ENCODE measurements at places on chromosomes 13 and 19.

DNA sequence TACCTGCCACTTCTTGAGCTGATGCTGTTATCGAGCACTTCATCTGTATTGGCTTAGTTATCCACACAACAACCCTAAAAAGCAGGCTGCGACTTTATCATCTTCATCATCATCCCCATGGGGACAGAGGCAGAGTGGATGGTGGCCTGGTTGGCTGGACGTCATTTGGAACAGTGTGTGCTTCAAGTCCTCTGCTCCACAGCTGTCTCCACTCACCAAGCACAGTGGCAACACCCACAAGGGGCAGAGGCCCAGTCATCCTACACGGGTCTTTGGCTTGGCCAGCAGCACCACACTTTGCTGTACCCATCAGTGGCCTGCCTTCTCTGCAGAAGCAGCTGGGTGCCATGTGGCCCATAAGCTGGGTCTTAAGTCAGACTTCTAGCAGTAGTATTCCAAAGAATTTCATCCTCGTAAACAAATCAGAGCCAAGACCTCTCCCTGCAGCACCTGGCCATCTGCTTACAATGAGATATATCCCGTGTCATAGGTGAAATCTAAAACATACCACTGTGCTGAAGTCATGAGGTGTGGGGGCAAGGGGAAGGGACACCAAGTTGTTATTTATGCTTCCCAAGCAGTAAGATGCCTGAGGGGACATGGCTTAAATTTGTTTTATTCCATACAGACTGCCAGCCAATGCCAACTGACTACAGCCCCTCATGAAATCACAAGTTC is 47.9 kb upstream of the EPHX3 start:
- DNase-seq = no peak

GRCh38 chr13:20492641-20493040 is 33.0 kb downstream of the CRYL1 start:
- DNase-seq = no peak

DNA sequence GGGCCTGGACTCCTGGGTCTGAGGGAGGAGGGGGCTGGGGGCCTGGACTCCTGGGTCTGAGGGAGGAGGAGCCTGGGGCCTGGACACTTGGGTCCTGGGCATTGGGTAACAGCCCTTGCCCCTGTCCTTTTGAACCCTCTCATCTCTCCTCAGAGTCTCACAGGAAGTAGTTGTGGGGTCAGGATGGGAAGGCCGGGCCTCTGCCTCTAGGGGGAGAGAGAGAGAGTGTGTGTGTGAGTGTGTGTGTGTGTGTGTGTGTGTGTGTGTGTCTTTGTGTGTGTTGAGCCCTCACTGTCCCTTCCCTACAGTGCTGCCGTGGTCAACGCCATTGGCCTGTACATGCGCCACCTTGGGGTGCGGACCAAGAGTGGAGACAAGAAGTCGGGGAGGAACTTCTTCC is 10.9 kb downstream of the ARHGEF1 start:
- DNase-seq = no peak

DNA sequence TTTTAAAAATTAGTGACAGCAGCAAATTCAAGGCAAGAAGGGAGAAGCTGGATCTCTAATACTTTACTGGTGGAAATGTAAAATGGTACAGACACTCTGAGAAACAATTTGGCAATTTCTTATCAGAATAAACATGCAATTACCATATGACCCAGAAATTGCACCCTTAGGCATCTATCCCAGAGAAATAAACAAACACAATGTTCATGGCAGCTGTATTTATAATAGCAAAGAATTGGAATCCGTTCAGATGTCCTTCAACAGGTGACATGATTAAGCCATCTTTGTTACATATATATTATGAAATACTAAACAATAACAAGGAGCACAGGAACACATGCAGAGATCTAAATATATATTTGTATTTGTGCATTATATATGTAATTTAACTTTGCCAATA is 756.5 kb downstream of the SLITRK1 start:
- no peak for DNase-seq

DNA sequence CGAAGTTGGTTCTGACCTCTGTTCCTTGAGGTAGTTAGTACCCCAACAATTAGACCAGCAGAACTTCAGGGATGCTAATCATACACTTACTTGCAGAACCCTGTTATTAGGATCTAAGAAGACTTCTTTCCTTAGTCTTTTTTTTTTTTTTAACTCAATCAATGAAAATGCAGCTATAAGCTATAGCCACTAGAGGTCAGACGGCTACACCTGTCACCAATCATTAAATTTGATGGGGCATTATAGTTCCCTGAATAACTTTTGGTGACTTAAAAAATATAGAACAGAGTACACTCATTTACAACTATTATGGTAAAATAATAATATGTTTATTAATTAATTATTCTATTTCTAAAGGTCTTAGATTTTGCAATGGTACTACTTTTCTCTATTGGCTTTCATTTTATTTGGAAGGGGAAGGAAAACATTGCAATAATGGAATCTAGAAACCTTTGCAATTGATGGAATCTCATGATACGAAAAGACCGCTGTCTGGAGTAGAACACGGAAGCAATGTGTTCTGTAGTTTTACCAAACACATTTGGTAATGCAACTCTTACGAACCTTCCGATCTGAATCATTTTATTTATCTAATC is 483.2 kb downstream of the DIAPH3 start:
- DNase-seq = no peak

GRCh38 chr19:28737021-28737895 is 475.7 kb downstream of the UQCRFS1 start:
- DNase-seq = no peak

DNA sequence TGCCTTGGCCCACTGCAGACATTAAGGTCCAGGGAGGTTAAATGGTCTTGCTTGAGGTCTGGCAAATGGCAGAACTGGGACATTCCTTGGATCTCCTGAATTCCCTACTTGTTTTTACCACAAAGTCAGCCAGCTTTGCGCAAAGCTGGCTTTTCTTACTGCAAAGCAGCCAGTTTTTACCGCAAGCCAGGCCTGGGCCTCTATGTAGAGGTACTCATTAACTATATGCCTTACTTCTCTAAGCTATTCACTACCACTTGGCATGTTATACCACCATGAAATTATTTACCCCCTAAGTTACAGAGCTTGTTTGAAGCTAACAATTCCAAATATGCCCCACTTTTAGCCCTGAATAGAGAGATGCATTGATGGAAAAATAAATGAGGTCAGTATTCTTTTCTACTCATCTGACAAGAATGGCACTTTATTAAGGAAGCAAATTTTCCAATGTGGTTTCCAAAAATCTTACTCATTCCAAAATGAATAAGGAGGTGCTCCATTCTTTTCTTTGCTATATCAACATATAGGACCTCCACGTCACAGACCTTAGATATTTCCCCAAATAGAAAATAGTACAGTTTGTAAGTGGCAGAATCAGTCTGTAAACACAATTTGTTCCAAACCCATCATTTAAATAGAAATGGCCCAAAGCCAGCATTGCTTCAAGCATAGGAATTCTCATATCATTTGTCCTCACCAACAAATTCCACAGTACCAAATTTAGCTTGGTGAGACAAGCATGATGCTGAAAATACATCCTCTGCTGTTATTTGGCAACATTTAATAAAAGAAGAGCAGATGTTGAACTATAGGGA is 143.9 kb upstream of the TSC22D1 start:
- DNase-seq = no peak

DNA sequence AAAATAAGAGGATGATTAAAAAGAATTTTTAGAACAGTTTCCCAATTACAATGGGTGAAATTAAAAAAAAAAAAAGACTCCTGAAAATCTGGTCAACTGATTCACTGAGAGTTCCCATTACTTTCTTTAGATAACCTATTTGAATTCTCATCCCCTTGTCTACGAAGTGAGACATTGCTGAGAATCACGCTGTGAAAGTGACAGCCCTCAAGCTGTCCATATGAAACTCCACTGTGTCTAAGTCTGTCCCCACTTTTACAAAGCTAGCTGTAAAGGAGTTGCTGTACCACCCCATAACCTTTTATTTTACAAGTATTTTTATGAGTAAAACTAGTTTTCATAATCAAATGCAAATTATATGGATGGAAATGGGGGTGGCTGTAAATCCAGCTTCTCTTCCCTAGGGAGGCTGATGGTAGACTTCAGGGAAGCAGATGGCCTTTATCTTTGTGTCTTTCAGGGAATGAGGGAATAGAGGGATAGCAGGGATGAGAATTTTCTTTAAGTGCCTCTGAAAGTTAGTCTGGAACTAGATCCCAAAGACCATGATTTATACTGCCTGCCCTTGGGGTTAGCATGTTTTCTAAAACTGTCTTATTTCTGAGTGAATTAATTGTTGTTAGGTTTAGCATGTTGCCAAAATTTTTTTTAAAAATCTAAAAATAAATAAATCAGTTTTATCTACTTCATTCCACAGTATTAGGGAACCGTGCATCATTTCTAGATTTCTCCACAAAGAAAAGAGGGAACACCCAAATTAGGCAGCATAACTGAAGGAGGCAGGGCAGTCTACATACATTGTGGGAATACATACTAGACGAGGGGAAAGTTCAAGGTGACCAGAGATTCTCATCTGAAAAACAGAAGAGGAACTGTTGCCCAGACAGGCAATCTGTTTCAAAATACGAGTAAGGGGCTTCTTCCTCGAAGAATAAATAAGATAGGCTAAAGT is 1219.1 kb downstream of the UQCRFS1 start:
- DNase-seq = no peak

- DNase-seq = peak; percentile 29
Measured at GRCh38 chr13:64551755-64552154, 2678.4 kb downstream of the PCDH9 start.

- DNase-seq = no peak
Measured at GRCh38 chr13:75256922-75257321, 225.0 kb downstream of the TBC1D4 start.

DNA sequence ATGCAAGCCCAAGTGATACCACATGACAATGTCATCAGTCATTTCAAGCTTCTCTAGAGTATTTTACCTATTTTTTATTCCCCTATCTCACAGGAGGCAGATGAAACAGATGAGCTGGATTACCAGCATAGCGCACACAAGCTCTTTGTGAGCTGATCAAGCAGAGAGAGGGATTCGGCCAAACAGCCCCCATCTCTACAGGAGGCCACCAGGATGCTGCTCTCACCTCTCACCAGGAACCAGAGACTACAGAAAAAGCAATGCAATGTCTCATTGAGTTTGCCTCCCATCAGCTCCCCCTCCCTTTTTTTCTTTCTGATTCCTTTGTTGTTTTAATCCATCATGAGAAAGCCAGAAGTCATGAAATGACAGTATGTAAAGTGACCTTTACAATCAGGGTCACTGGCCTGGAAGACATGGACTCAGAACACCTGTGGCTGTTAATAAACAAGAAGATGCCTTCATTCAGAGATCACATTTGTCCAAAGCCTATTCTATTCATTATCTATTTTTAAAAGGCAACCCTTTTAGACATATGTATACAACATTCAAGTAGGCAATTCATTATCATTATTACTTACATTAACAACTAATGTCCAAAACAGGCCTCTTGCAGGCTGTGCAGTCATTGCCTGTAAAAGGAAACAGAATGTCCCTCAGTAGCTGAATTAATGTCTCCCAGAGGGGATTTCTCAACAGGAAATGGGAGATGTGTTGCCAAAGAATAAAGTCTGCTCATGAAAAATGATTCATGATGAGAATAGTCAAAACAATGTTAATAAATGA is 656.6 kb downstream of the TBC1D4 start:
- no peak for DNase-seq

- peak; percentile 43 for DNase-seq
Measured at GRCh38 chr19:42436006-42436405, 6.7 kb downstream of the CXCL17 start.

DNA sequence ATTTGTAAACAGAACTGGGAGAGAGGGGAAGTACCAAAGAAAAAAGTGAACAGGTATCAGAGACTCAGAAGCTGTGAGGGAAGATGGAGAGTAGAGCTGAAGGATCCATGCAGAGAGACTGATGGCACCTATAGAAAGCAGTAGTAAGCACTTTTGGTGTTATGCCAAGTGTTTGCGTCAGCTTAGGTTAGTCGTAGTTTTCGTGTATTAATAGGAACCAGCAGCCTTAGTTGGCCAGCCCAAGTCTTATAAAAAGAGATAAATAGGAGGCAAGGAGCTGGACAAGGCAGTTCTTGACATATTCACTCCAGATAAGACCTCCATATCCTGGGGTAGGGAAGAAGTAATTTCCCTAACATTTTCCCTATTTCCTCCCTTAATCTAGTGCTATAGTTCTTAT is 214.2 kb downstream of the OXGR1 start:
- no peak for DNase-seq

DNA sequence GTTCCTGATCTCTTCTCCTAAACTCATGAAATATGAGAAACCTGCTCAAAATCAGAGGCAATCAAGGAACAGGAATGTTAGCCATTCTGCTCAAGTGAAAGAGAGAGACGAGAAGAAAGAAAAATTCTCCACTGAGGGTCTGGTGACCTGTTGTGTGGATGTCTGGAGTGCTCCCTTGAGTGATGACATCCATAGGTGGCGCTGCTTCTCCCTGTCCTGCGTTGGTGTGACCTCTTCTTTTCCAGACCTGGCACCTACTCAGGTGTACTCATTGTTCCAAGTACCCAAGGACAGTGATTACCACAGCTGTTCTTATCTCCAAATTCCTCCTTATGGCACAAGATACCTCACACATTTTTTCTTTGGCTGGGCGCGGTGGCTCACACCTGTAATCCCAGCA is 4.0 kb downstream of the ZNF223 start:
- no peak for DNase-seq

DNA sequence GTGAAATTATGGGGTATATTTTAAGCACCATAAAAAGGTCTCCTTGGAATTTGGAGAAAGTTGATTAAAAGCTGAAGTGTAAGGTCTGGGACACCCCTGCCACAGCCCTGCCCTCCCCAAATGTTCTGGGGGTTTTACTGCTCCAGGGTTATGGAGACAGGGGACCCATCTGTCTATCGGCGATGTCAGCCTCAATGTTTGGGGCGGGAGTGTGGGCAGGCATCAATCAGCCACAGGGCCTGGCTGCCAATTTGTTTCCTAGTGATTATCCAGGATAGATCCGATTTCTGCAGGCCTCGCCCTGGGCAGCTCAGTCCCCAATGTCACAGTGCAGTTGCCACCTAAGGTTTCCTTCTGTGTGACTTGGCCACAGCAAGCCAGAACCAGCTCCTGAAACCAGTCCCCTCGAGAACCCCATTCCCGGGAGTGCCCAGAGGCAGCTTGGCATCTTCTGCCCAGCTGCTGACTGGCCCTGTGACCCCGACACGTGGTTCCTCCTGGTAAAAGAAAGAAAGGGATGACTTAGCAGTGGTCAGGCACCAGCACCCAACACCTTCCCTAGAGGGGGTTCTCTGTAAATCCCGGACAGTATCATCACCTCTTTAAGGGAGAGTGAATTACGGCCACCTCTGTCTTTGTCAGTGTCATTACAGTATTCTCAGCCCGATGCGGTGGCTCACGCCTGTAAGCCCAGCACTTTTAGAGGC is 41.6 kb downstream of the MYO9B start:
- DNase-seq = no peak

GRCh38 chr13:76808927-76809326 is 77.3 kb downstream of the KCTD12 start:
- no peak for DNase-seq

All from NCI-H446 (cell line).